ENCODE measurements at places on chromosomes 1 and 21. TPM values are rescaled to one million over a fixed set of nuclear protein-coding genes. Genes with fewer than 3 reads are reported as not detected.
A peak's percentile ranks its signal among the peaks of the same experiment; 100 is the strongest.

Gene NTMT2
- polyA plus RNA-seq = not detected

Gene ILF2
- 239 TPM for polyA plus RNA-seq

Gene FOXD3
- not detected for polyA plus RNA-seq

Gene HES5
- 0.39 TPM for polyA plus RNA-seq

Gene CA6
- polyA plus RNA-seq = not detected

DNA sequence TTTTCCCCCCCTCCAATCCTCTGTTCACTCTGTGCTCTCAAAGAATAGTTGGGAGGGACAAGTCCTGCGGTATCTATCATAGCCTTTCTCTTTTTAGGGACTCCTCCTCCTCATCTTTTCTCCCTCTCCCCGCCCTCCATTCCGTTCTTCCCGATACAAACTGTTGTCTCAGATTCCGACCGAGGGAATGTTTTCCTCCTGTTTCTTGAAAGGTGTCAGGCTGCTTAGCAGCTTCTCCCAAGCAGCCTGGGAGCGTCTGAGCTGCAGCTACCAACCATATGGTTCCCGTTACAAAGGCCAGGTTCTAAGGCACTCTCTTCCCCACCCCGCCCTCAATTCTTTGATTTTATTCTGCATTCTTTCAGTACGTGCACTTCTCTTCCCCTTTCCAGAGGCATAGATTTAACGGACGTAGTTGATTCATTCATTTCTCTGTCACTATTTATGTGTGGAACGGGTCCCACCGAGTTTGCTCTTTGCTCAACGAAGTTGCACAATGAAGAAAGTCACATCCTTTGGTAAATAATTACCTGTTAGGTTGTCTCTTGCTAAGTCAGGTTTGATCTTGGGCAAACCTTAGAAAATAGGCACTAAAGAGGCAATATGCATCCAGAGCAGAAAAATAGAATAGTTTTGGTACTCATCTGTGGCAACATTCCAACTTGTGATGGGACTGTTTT, 2.8 kb downstream of the ADGRL2 start:
- DNase-seq = no peak

DNA sequence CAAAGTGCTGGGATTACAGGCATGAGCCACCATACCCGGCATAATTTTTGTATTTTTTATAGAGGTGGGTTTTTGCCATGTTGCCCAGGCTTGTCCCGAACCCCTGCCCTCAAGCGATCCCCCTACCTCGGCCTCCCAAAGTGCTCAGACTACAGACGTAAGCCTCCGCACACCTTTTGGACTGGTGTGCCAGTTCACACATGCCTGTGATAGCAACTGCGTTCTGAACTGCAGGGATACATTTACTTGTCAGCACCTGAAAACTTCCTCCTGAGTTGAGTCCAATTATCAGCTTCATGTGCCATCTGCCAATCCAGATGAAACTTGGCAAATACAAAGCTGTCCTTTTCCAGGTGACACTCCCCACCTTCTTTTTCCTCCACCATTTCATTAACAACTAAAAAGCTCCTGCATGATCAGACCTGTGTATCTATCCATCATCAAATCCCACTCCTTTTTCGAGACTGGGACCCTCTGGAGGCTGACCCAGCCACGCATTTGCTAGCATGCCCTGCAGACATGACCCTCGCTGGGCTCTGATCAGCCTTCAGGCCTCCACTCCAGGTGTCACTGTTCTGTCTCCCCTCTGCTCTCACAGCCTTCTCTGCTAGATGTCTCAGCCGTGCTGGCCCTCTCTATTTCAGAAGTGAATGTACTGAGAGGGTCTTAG, 2.1 kb upstream of the DEGS1 start:
- DNase-seq = no peak

- DNase-seq = no peak
These were observed 618.2 kb downstream of the BRINP3 start for GRCh38 chr1:189859385-189859977.

- no peak for DNase-seq
These were observed 115.9 kb downstream of the IFI44 start for GRCh38 chr1:78765489-78765888.

DNA sequence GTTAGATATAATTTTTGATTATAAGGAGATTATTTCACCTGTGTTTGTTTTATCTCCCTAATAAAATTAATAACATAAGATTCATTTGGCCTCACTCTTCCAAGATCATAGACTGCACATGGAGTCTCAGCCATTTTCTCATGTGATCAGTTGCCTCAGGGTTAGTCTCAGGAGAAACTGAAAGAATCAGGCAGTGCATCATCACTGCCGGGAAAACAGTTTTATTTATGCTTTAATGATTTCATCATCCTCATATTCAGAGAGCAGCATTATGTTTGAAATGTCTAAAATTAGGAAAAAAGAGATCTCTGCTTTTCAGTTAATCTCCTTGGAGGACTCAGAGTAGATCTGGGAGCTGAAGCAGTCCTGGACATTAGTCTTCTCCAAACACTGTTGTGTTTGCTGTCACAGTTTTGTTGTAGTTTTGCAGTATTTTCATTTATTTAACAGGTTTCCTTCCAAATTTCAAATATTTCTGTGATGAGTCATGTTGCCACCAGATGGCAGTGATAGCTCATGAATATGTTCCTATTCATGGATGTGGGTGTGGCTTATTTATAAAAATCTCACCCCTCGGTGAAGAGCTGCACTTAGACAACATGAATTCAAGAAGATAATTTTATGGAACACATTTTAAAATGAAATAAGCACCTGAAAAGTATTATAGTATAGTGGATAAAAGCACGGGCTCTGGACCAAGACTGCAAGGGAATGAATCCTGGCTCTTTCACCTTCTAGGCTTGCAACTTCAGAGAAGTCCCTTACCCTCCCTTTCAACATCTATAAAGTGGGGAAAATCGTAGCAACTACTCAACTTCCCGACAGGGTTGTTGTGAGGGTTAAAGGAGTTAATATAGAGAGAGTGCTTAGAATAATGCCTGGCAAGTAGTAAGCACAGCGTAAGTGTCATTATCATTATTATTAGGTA, 31.2 kb downstream of the CHD1L start:
- no peak for DNase-seq

GRCh38 chr21:15667010-15667409, 62.8 kb upstream of the USP25 start:
- DNase-seq = no peak

GRCh38 chr1:85203573-85204171, 2.9 kb upstream of the SYDE2 start:
- no peak for DNase-seq

DNA sequence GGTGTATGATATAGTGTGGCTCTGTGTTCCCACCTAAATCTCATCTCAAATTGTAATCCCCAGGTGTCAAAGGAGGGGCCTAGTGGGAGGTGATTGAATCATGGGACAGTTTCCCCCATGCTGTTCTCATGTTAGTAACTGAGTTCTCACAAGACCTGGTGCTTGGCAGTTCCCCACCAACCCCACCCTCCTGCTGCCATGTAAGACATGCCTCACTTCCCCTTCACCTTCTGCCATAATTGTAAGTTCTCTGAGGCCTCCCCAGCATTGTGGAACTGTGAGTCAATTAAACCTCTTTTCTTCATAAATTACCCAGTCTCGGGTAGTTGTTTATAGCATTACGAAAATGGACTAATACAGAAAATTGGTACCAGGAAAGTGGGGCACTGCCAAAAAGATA, 1705.3 kb downstream of the NCAM2 start:
- DNase-seq = no peak

GRCh38 chr21:45613881-45614280, 29.6 kb upstream of the PCBP3 start:
- DNase-seq = no peak

- no peak for DNase-seq
These were observed 226.4 kb upstream of the RRP15 start for GRCh38 chr1:218058730-218059129.

- DNase-seq = no peak
These were observed 896 bp downstream of the LYSMD1 start for GRCh38 chr1:151164732-151165280.

GRCh38 chr1:30378991-30379581, 344.3 kb downstream of the MATN1 start:
- DNase-seq = no peak

GRCh38 chr1:234169161-234169849, 204.0 kb upstream of the COA6 start:
- no peak for DNase-seq

- no peak for DNase-seq
These were observed 206.2 kb upstream of the RRP15 start for GRCh38 chr1:218078916-218079315.

- no peak for DNase-seq
These were observed 19.9 kb downstream of the DSTYK start for GRCh38 chr1:205191622-205192021.

DNA sequence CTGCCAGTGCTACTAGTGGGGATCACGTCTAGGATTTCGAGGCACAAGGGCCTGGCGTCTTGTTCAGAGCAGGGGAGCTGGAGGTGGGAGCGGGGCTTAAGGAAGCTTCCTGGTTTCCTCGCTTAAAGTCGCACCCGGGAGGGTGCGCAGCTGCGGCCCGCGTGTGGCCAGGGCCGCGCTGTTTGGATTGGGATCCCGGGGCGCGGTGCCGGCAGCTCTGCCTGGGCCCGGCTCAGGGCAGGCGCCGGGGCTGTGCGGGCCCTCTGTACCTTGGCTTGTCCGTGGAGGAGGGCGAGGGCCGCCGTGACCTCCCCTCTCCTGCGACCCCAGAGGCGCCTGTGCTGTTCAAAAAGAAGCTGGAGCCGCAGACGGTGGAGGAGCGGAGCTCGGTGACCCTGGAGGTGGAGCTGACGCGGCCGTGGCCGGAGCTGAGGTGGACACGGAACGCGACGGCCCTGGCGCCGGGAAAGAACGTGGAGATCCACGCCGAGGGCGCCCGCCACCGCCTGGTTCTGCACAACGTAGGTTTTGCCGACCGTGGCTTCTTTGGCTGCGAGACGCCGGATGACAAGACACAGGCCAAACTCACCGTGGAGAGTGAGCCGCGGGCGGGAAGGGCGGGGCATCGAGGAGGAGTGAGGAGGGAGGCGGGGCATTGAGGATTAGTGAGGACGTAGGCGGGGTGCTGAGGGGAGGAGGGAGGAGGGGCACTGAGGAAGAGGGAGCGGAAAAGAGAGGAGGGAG, 67.8 kb downstream of the OBSCN start:
- DNase-seq = peak; percentile 93

GRCh38 chr1:241706967-241707366, 54.9 kb downstream of the WDR64 start:
- peak; percentile 24 for DNase-seq

GRCh38 chr1:245962453-245962852, 544.6 kb downstream of the SMYD3 start:
- DNase-seq = no peak
